Stimulated activated CD4-positive, alpha-beta T cell treated with anti-CD3 and anti-CD28 coated beads, Interleukin-12 subunit alpha, Interleukin-12 subunit beta, amount 100 ng/mL, for 24 hours (primary cell): ENCODE measurements at places on chromosomes 7 and 10.

- DNase-seq = no peak
These were observed 15.9 kb downstream of the YME1L1 start for GRCh38 chr10:27138277-27138676.

GRCh38 chr7:158771213-158771834 lies 58.0 kb downstream of the ESYT2 start:
- DNase-seq = no peak

DNA sequence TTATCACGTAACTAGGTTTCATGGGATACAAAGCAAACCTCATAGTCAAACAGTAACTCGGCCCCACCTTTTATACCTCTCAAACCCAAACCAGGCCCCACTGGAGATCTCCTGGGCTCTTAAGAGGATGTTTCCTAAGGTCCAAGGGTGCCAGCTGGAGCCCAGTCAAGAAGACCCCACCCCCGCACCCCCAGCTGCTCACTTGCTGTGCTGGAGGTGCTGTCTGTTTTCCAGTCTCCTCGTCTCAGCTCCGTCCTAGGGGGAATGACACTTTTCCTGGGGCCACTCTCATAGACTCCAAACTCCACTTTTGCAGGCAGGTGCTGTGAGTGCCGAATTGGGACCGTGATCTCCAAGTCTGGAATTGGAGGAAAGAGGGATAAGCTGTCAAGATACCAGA lies 22.7 kb upstream of the TM9SF3 start:
- no peak for DNase-seq

DNA sequence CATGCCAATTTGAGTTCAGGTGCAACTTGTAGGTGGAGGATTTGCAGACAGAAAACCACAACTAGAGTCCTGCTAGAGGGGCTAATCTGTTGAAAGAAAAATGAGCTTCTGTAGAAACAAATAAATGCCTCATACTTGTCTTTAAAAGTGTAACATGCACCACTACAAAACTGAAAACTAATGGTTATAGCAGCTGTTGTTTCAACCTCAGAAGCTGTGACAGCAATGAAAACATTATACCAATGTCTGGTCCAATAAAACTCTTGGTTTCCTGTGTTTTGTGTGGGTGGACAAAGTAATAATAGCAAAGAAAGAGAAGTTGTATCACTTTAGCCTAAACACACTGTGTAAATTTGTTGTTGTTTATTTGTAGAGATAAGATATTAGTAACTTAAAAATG lies 3.4 kb upstream of the PPP1R9A start:
- no peak for DNase-seq

- DNase-seq = no peak
These were observed 514.4 kb downstream of the INHBA start for GRCh38 chr7:41188163-41189130.

DNA sequence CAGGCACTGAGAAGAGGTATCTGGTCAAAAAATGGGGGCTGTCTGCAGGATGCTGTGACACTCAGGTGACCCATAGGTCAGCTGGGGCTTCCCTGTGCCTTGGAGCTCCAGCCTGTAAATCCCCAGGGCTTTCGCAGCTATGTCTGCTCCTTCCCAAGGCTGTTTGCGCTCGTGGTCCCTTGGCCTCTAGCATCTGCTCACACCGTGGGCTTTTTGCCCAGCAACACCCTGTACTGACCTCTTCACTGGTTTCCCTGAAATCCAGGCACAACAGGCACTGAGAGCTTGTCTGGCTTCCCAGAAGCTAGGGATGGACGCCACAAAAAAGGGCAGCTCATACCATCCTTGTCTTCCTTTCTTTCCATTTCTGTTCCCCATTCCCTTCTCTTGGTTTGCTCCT lies 280.3 kb upstream of the HABP2 start:
- DNase-seq = no peak

GRCh38 chr10:36345807-36346206 lies 703.7 kb upstream of the FZD8 start:
- no peak for DNase-seq

GRCh38 chr7:2102375-2102723 lies 130.4 kb downstream of the MAD1L1 start:
- DNase-seq = no peak

DNA sequence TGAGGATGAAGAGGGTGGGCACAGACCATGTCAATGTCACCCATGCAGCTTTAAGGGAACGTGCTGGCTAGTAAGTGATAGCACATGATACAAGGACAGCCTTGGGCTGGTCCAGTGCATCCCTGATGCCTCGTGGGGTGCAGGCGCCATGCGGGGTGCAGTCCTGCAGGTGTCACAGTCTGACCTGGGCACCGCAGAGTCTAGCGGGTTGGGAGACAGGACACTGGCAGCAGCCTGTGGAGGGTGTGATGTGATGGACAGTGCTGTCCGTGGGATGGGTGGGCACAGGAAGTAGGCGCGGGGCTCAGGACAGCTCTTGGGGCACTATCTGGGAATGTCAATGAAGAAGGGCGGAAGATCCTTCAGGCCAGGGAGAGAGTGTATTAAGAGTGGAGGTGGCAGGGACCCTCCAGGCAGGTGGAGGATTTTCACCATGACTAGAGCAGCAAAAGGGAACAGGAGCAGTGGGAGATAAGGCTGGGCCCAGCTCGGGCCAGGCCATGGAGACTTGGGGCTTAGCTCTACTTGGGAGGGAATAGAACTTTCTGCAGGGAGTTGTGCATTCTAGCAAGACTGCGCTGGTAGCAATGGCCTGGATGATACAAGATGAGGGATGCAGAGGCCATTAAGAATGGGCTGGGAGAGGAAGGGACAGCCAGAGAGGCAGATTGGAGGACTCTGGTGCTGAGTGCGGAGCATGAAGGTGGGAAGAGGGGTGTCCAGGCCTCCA lies 122.5 kb downstream of the PTPN20 start:
- DNase-seq = no peak
